GM03348 (cell line): ENCODE measurements at places on chromosomes 3 and 15.

DNA sequence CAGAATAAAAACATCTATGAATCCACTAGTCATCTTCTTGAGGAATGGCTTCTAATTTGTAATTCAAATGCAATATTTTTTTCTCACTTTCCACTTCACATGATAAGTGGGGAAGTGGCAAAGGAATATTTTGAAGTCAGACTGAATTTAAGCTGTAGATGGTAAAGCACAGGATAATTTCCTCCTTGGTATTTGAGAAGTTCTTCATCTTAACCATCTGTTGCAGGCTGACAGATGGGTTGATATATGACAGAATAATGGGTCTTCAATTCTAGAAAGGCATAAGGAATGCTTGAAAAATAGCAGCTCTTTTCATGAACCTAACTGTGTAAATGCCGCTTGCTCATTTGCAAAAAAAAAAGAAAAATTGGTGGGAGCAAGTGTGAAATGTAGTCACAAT is 66.5 kb upstream of the SNTN start:
- DNase-seq: no peak

- DNase-seq: no peak
Observed at GRCh38 chr15:68981941-68982340, 32.6 kb upstream of the NOX5 start.

GRCh38 chr3:70992562-70993204 is 590.8 kb downstream of the FOXP1 start:
- DNase-seq: peak; percentile 21

GRCh38 chr15:48466820-48467219 is 135.6 kb downstream of the DUT start:
- DNase-seq: no peak
